ENCODE measurements at places on chromosomes 6 and 20.

DNA sequence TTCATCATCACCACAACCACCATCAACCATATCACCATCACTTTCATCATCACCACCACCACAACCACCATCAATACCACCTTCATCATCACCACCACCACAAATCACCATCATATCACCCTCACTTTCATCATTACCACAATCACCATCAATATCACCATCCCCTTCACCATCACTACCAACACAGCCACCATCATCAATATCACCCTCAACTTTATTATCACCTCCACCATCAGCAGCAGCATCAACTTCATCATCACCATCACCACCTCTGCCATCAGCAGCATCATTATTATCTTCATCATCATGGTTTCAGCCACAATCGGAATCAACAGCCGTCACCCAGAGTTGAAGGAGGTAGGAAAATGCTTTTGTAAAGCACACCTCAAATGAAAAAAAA lies 225.7 kb upstream of the SULF2 start:
- DNase-seq: no peak

GRCh38 chr6:161228921-161229591 lies 44.8 kb downstream of the AGPAT4 start:
- DNase-seq: no peak

- no peak for DNase-seq
Measured at GRCh38 chr20:63536241-63536977, 767 bp downstream of the PTK6 start.

- DNase-seq: no peak
Measured at GRCh38 chr6:75673884-75674283, 72.2 kb downstream of the SENP6 start.

DNA sequence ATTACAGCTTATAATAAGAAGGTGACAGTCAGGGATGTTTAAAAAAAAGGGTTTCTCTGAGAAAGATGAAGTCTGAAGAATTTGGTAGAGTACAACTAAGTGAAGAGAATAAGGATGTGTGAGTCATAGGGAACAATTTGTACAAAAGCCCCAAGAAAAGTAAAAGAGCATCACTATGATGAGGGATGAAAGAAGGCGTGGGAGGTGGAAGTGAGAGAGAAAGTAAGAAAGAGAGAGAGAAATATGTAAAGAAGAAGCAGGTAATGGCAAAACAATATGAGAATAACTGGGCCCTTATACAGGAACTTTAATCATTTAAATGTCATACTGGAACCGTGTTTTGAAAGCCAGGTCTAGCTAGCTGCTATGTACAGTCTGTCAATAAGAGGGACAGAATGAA lies 179.4 kb downstream of the ASCC3 start:
- no peak for DNase-seq

DNA sequence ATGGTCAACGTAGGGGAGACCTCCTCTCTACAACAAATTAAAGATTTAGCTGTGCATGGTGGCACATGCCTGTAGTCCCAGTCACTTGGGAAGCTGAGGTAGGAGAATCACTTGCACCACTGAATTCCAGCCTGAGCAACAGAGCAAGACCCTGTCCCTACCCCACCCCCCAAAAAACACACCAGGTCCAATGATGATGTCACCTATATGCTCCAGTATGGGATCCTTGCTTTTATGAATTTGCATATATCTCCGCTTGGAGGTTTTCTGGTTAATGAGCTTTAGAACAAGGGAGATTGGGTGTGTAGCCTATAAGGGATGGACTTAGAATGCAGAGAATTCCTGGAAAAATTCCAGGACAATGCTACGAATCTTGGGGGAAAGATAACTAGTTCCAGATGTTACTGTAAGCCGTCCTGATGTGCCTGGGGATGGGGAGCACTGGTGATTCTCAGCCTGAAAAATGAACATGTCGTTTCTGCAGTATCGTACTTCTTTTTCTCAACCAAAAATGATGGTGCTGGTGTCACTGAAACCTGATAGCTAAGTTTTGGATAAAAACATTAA lies 61.1 kb downstream of the ZBTB2 start:
- DNase-seq: no peak

- DNase-seq: no peak
Measured at GRCh38 chr6:41467627-41468404, 78.4 kb upstream of the FOXP4 start.

- no peak for DNase-seq
Measured at GRCh38 chr6:41047745-41048732, 5.0 kb upstream of the APOBEC2 start.

DNA sequence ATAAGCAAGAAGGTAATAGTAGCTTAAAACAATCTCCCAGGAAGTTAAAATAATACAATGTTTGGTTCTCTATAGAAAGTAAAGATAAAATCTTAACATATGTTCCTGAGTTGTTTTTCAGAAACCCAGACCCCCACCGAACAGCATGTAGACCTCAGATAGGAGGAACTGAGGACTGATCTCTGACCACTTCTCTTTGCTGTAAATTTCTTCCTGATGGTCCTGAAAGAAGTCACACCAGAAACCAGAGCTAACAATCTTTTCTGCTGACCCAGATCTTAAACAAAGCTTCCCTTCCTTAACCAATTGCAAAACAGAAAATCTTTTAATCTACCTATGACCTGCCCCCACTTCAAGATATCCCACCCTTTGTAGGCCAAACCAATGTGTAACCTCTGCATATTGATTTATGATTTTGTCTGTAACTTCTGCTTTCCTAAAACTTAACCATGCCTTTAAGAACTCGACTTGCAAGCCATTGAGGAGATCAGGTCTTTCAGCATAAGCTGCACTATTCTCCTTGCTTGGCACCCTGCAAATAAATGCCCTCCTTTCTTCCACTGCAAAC lies 21.9 kb upstream of the BEND6 start:
- DNase-seq: no peak
